Stimulated activated CD8-positive, alpha-beta memory T cell treated with anti-CD3 and anti-CD28 coated beads, Interleukin-2, amount 100 ng/mL, for 1 hour (primary cell): ENCODE measurements at places on chromosomes 11 and 22.

DNA sequence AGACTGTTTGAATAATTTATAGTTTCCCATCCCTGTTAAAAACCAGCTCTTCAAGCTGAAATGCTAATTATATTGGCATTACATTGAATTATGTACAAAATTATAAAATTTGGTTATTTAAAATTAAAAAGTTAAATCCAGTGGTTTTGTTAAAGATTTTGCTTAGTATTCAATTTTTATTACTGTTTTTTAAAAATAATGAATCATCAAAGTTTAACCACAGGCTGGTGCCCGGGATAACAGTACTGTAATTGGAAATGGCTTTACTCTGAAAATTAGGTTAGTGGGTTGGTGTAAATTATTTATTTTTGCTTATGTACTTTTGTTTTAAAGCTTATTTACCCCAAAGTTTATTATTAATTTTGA, 45.4 kb upstream of the WEE1 start:
- no peak for DNase-seq

- no peak for DNase-seq
These were observed 48.2 kb upstream of the PPARA start for GRCh38 chr22:46102159-46102558.

- no peak for DNase-seq
These were observed 2.8 kb upstream of the AIFM3 start for GRCh38 chr22:20964090-20964798.

DNA sequence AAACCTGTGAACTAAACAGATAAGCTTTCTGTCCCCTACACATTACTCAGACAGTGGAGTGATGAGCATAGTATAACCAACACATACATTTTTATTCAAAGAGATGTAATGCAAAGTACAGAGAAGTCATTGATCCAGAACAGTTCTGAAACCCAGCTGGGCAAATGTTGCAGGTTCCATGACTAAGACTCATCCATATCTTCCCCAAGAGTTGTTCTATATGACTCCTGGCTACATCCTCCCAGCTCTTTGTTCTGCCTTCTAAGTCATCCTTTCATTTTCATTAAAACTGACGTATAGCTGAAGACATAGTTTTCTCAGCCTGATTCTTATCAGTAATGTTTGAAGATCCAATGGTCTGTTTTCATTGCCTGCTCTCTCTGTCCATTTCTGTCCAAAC, 47.3 kb downstream of the PLAAT5 start:
- no peak for DNase-seq

- DNase-seq = no peak
These were observed 2.0 kb upstream of the NRXN2 start for GRCh38 chr11:64724863-64725532.

DNA sequence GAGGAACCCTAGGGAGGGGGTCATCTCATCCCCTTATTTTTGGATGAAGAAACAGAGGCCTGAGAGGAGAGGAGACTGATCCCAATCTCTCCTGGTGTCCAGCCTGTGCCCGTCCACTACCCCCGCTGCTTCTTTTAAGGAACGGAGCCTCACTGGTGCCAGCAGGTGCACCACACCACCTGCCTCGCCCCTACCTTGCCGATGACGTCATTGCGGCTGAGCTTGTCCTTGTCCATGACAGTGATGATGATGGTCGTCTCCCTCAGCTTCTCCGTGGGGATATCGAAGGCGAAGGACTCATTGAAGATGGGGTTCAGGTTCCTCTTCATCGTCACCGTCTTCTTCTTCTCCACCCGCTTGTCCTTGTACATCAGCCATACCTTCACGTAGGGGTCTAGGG, 14.3 kb downstream of the LRRC10B start:
- DNase-seq = no peak

DNA sequence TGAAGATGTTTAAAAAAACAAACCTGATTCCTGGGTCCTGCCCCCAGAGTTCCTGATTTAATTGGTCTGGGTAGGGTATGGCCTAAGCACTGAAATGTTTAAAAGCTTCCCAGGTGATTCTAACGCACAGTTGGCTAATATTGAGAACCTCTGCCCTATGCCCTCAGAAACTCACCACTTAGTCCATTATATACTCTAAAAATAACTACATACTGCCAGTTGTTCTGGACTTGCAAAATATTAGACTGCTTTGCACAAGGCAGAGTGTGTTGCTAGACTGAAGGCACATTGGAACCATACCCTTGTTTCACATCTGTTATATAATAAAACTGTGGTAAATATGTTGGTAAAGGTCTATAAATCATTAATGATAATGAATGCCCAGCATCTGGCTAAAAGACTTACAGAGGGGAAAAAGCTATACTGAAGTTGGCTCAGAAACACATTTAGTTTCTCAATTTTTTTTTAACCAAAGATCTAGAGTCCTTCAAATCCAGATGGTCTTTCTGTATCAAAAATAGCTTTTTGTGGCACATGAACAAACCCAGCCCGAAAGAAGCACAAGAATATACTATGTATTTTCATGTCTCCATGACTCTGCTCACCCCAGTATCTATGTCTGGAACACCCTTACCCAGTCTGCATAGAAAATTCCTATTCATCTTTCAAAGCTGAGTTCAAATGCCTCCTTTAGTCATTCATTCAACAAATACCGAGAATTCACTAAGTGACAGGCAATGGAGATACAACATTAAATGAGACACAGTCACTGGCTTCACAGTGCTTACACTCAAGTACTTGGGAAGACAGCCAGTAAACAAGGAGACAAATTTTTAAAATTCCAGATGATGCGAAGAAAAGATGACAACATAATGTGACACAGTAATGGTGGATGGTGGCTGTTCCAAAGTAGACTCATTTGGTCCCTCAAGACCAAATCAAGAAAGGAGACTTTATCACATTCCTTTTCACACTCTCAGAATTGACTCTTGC, 44.1 kb downstream of the RBFOX2 start:
- no peak for DNase-seq

GRCh38 chr11:111788464-111788863, 22.3 kb upstream of the PPP2R1B start:
- DNase-seq = no peak

- DNase-seq = no peak
These were observed 5.7 kb downstream of the LTBP3 start for GRCh38 chr11:65552388-65552951.

GRCh38 chr11:26286472-26287066, 45.4 kb upstream of the ANO3 start:
- no peak for DNase-seq

DNA sequence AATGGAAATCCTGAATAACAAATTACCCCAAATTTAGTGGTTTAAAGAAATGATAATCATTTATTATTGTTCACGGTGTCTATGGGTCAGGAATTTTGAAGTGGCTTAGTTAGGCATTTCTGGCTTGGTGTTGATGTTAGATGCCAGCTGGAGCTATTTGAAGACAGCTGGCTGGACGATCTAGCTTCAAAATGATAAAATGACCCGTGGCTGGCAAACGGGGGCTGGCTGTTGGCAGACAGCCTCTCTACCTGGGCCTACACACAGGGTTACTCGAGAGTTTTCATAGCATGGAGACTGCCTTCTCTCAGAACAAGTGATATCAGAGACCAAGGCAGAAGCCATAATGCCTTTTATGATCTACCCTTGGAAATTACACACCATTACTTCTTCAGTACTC, 285.2 kb downstream of the METTL15 start:
- DNase-seq = no peak

GRCh38 chr11:119107538-119108145, 498 bp downstream of the C2CD2L start:
- no peak for DNase-seq

DNA sequence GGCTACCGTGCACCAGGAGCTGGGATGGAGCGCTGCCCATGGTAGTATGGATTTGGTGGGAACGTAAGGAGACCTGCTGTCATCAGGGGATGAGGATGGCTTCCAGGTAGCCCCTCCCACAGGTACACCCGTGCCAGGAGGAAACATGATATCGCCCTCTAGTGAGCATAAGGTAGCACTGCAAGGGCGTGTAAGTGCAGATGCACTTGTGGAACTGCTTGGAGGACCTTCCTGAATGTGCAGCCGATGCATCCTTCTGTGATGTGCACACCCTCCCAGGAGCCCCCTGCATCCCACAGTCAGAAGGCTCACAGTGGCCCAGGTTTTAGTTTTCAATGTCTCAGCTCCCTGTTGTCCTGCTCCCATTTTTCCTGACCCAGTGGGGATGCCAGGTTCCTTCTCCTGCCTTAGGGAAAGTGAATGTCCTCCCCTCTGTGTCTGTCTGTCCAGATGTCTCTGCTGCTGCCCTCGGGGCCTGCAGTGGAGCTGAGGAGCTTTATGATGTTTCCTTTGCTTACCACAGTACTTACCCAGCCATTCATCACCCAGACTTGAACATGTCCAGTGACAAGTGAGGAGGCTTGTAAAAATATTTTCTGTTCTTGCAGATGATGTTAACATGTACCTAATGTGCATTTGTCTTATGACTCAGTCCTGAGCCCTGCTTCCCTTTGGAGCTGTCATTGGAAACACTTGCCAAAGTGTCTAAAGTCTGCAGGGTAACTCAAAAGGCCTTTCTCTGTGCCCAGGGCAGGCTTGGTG, 49.2 kb downstream of the DBX1 start:
- DNase-seq = no peak

- no peak for DNase-seq
These were observed 29.0 kb downstream of the TIMP3 start for GRCh38 chr22:32830473-32830872.

- no peak for DNase-seq
These were observed 16.5 kb upstream of the SHISAL1 start for GRCh38 chr22:44329179-44329796.

GRCh38 chr11:109993786-109994185, 99.4 kb upstream of the ZC3H12C start:
- DNase-seq = no peak

- DNase-seq = no peak
These were observed 158.0 kb downstream of the DSCAML1 start for GRCh38 chr11:117638911-117639543.

GRCh38 chr22:27474112-27474571, 327.4 kb downstream of the MN1 start:
- no peak for DNase-seq

DNA sequence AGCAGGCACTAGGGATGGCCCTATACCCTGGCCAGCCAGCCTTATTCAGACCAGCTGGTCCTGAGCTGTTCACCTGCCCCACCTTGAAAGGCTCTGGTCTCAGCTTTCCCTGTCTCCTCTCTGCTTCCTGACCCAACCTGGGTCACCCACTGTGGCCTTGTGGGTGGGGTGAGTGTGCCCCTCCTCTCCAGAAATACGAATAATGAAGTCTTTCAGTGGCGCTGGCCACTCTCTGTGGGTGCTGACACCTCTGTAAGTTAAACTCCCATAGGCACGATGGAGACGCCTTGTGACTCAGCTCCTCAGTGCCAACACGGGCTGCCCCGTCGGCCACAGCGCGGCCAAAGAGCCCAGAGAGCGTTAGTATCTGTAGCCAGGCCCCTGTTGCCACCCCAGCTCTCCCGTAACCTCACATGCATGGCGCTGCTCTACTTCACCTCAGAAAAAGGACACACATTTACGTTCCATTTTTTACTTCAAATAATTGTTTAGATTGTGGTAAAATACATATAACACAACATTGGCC, 74.6 kb upstream of the SEPTIN5 start:
- no peak for DNase-seq

DNA sequence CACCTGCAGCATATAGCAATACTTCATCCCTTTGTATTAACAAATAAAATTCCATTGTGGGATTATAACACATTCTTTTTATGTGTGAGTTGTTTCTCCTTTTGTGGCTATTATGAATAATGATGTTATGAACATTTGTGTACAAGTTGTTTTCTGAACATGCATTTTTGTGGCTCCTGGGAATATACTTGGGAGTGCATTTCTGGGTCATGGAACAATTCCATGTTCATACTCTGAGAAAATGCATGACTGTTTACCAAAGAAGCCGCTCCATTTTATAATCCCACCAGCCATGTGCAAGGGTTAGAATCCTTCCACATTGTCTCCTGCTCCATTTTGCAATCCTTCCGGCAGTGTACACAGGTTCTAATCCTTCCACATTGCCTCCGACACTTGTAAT, 713.8 kb downstream of the TBC1D22A start:
- no peak for DNase-seq

- DNase-seq = no peak
These were observed 9.9 kb downstream of the BRSK2 start for GRCh38 chr11:1399386-1400316.

- no peak for DNase-seq
These were observed 2.0 kb downstream of the USH1C start for GRCh38 chr11:17542249-17542648.
